Body of pancreas (tissue), 4 donors: ENCODE measurements at places on chromosomes 6 and 20.

DNA sequence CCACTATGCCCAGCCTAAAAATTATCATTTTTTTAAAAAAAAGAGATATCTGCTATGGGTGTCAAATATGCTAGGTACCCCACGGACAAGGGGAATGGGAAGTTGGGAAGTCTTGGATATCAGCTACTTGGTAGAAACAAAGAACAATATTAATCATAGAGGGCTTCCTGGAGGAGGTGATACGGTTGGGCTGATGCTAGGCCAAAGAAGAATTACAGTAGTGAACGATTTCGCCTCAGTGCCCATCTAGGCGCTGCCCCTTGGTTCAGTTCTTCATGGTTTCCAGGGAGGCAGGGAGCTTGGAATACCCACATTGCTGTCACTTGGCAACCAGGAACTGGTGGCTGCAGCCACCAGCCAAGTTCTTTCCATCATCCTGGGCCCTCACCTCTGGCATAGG, 5.5 kb upstream of the PSMF1 start:
- peak; percentile 16 for DNase-seq

DNA sequence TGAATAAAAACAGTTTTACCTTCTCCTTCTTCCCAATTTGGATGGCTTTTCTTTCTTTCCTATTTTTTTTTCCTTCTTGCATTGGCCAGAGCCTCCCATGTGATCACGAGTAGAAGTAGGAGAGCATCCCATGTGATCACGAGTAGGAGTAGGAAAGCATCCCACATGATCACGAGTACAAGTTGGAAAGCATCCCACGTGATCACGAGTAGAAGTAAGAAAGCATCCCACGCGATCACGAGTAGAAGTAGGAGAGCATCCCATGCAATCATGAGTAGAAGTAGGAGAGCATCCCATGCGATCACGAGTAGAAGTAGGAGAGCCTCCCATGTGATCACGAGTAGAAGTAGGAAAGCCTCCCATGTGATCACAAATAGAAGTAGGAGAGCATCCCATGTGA, 218.6 kb downstream of the DLL1 start:
- no peak for DNase-seq

DNA sequence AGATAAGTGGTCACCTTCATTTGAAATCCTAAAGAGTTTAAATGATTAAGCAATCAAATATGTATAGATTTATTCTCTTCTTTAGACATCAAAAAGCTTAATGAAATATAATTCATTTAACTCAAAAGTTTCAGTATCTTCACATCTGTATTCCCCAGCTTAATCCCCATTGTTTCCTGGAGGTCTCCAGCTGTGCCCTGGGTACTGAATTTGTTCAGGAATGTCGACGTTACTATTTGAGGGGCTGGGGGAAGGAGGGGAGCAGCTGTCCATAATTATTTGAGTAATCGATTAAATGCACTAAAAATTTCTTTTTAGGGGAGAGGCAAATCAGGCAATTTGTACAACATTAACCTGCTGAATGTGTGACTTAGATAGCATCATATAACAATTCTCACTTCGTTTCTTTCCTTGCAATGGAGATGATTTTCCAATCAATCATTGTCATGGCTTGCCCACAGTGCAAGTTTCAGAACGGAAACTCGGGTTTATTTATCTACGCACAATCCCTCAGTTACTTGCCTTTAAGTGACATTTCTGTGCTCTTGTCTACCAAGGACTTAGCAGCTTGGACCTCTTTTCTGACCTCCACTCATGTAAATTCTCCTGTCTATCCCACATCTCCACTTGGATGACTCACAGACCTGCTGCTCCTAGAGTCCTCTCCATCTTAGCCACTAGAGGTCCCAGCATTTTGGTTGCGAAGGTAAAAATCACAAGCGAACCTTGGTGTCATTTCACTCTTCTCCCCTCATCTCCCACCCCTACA, 3.9 kb downstream of the DOK5 start:
- no peak for DNase-seq

DNA sequence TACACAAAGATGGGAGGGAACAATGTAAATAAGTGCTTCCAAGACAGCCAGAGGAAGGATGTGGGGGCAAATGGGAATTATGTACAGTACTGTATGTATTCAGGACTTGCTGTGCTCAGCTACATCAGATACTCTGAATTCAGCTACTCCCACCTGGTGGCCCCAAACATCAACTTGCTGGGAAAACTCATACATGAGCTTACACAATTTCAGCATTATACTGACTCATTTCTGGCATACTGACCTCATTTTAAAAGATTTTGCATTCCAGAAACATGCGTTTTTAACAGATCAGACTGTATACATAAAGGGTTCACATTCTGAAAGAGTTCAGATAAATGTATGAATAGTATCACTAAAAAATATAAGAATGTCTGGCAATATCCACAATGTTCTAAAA, 59.7 kb downstream of the GPX5 start:
- DNase-seq: no peak

DNA sequence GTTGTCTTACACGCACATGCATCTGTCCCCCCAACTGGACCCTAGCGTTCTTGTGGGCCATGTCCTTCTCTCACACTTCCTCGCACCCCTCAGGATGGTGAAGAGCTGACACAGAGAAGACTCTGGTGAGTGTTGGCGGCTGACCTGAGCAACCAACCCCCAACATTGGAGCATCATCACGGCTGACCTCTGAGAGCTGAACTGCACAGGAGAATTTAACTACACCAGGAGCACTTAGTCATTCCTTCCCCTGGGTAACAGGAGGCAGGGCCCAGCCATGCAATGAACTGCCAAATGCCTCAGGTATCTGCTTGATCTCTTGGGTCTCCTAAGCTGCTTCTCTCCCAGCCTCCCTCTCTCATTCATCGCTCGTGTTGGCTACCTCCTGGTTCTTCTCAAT, 88.5 kb downstream of the PSMG4 start:
- DNase-seq: no peak

- DNase-seq: no peak
Observed at GRCh38 chr6:39143238-39143930, 28.4 kb upstream of the SAYSD1 start.

GRCh38 chr6:5992551-5993225, 14.0 kb downstream of the NRN1 start:
- no peak for DNase-seq

GRCh38 chr6:165231177-165231576, 78.2 kb downstream of the C6orf118 start:
- no peak for DNase-seq

DNA sequence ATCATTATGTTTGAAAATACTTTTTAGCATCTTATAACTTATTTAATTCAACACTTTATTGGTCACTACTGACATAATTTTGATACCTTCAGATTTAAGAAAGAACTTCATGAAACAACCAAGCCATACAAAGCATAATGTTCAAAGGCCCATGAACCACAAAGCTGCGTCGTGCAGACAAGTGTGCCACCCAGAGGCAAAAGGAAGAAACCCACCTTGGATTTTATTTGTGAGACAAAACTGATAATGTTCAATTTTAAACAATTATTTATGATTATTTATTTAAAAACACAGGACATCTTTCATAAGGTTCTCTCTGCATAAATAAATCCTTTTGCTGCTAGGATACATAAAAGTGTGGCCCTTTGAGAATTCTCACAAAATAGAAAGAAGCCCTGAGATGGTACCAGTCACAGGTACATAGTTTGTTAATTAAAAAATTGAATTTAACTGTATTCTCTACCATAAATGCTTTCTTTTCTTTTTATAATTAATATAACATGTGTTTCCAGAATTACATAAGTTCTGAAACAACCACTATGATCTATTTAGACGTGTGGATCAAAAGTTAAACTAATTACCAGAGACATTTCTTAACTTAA, 143.7 kb downstream of the RALGAPA2 start:
- peak; percentile 26 for DNase-seq

- DNase-seq: no peak
Observed at GRCh38 chr6:22102671-22103070, 194.2 kb downstream of the PRL start.

DNA sequence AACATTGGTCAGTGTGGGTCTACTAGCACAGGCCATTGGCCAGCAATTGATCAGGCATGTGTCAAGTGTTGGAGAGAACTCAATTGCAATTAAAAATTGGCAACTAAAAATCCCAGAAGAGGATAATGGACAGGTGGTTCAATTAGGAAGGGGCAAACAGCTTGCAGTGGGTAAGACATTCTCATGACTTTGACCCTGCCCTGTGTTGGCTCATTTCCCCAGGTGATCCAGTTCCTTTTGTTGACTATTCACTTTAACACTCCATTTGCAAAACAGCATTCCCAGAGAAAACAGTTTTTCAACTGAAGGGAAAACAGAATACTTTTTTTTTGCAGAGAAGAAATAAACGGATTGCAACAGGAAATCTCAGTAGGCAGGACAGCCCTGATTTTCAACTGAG, 28.9 kb upstream of the SCGN start:
- peak; percentile 58 for DNase-seq

DNA sequence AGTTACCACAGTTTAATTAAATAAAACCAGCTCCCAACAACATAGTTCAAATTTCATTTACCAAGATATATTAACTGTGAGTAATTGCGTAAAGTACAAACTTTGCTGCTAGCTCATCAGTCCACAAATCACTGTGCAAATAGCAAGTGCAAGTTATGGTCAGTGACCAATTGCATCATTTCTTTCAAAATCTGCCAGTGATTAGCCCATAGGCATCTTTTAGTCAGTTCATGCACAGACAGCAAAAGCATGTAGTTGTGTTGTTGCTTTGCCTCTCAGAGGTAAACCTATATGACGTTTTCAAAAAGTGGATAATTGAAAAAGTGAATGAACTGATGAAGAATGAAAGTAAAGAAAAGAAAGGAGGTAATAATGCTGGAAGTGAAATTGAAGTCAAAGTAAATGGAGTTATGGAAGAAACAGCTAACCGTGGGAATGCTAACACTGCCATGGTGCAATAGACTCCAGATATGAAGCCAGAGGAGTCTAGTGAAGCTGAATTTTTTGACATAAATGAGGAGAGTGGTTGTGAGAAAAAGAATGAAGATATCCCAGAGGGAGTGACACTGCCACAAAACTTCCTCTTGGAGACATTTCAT, 36.5 kb downstream of the ENPP1 start:
- DNase-seq: no peak

GRCh38 chr6:29617782-29618554, 15.0 kb downstream of the GABBR1 start:
- no peak for DNase-seq

GRCh38 chr6:45044510-45045252, 283.4 kb upstream of the RUNX2 start:
- no peak for DNase-seq

GRCh38 chr20:53535878-53536277, 57.8 kb downstream of the ZNF217 start:
- DNase-seq: no peak

- DNase-seq: no peak
Observed at GRCh38 chr6:29925727-29926412, 16.5 kb upstream of the HLA-A start.

GRCh38 chr6:6751619-6752023, 163.1 kb downstream of the LY86 start:
- peak; percentile 60 for DNase-seq

DNA sequence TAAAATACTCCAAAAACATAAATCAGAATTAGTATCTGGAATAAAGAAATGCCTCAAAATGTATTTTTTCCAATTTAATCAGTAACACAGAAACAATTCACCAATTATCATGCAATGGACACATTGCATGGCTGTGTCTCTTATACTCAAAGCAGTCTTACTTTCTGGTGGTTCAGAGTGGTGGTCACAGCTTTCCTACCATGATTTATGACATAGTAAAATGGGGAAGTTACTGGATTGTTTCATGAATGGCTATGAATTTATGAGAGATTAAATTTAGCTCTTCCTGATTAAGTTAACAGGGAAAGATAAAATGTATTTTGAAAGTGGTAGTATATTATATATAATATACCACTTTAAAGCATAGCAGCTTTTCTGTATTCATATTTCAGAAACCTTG, 331.5 kb upstream of the MAP3K7 start:
- DNase-seq: no peak

- DNase-seq: no peak
Observed at GRCh38 chr6:134630508-134631121, 312.7 kb upstream of the SGK1 start.

GRCh38 chr6:133549371-133549801, 308.2 kb downstream of the EYA4 start:
- no peak for DNase-seq

DNA sequence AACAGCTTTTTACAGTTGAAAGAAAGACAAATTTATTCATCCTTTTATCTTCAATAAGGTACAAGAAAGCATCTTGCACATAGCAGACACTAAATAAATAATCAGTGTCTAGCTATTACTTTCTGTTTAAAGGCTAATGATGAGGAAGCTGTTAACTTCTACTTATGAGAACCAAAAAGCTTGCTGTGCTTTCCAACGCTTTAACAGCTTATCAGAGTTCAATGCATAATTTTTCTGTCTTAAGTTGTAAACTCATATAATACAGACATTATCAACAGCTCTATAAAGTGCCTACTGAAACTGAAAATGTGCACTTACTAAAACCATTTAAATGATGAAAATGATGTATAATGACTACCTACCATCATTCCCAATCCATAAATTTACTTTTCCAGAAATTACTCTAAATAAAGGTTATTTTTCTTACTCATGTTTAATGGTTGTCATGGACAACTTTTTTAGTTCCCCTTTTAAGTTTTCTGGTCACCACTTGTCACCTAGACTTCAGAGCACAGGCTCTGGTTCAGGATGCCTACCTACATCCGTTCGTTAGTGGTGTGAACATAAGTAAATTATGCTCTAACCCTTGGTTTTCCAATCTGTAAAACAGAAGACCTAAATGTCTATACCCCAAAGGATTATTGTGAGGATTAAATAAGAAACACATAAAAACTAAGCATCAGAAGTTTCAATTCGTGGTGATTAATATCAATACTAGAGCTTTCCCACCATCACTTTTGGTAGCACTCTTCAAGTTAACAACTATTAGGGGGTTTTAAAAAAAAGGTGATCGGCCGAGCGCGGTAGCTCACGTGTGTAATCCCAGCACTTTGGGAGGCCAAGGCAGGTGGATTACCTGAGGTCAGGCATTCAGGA, 8.0 kb downstream of the PNISR start:
- DNase-seq: no peak

- DNase-seq: no peak
Observed at GRCh38 chr20:53934421-53935343, 135.7 kb downstream of the BCAS1 start.

- no peak for DNase-seq
Observed at GRCh38 chr6:69408886-69409285, 387.9 kb downstream of the LMBRD1 start.

GRCh38 chr6:81727876-81728517, 24.5 kb downstream of the TENT5A start:
- peak; percentile 51 for DNase-seq

DNA sequence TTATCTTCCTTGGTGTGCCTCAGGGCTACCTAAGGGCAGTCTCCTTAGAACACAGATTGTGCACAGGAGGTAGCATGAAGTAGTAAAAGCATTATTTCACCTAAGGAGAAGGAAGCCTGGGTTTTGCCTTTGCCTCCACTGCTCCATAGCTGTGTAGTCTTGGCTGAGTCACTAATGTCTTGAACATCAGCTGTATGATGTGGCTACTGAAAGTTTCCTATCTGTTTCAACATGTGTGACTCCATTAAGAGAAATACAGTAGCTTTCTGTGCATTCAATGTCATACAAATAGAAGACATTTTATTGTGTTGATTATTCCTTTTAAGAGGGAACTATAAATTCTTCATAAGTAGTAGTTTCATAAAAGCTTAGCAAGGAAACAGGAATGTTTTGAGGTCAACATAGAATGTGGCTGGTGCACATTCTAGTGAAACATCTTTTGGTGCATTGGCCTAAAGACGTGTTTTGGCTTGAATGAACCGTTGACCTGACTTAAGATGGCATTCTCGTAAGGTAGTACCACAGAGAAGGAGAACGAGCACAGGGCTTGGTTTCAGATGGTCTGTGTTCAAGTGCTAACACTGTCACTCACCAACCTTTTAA, 70.6 kb downstream of the CTNNBL1 start:
- DNase-seq: no peak
